ENCODE measurements at places on chromosomes 12 and 14.

DNA sequence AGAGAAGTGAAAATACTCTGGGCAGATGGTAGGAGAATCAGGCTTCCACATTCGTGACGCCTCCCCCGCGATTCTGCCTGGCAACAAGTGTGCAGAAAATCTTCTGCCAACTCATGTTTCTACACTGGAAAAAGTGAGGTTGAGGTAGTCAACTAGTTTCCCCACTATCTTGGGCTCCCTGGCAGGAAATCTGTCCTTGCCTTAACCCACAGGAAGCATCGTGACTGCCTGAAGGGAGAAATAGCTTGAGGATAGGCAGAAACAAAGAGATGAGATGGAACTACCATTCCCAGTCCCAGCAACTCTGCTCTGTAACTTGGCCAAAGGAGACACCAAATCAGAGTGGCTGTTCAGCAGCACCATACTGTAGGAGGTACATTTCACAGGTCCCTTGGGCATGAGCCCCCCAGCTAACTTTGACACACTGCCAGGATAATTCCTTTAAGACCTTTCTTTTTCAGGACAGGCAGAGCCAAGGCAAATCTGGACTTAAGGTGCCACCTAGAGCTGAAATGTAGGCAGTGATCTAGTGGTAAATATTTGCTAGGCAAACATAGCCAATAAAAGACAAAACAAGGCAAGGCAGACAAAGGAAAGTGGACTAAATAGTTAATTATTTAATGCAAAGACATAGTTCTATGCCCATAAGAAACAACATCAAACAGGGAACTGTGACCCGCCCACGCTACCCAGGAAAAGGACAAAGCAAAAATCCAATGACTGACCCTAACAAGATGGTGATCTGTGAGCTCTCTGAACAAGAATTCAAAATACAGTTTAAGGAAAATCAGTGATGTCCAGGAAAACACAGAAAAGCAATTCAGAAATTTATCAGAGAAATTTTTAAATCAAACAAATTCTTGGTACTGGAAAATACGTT is 205.1 kb downstream of the PTPRO start:
- no peak for DNase-seq

GRCh38 chr12:89661706-89662330 is 46.8 kb downstream of the ATP2B1 start:
- DNase-seq: no peak

DNA sequence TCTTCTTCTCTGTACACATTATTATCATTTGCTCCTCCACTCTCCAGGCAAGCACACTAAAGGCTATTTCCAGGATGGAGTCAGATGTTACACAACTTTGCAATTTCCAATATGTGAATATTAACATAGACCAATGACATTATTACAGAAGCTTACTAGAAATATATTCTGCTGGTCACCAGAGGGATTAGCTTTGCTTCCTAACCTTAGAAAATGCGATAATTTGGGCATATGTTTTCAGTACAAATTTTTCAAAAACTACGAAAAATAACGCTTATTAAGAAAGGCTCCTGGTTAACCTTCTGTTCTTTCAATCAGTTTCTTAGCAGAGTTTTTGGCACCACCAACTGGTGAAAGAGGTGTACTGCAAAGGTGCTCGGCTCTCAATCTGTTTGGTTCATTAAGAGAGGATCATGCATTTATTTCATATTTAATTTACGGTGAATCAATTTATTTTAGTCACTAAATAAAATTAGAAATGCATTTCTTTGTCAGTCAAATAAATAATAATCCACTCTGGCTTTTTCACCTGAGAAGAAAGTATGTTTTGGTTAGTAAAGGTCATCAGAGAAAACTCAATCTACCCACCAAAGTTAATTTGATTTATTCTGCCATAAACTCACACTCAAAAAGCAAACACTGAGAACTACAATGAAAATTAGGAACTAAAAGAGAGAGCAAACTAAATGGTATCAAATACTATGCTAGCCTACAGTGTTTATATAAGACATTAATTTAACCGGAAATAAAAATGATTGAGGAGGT is 39.2 kb downstream of the EFCAB11 start:
- DNase-seq: peak; percentile 37

DNA sequence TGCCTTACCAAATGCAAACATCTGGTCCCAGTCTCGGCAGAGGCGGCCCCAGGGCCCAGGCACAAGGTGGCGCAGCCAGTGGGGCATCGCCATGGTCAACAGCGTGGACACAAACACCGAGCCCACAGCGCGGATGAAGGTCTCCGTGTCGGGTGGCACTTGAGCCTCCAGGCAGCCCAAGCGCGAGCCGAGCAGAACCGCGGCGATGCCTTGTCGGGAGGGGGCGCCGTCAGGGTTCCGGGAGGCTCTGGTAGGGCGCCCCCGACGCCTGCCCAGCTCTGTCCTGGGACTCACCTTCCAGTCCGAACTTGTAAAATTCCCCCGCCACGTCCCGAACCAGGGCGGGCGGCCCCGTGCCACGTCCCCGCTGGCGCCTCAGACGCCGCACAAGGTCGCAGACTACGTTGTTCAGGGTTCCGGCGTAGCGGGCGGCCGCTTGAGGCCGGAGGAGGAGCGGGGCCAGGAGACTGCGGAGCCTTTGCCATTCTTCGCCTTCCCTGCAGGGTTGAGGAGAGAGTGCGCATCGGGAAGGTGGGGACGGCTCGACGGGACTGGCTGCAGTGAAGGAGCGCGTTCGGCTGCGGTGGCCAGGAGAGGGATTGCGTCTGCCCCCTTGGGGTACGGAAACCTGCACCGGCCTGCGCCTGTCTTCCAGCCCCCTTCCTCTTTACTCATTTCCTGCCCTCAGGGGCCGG is 1.7 kb downstream of the CYP27B1 start:
- DNase-seq: peak; percentile 66

DNA sequence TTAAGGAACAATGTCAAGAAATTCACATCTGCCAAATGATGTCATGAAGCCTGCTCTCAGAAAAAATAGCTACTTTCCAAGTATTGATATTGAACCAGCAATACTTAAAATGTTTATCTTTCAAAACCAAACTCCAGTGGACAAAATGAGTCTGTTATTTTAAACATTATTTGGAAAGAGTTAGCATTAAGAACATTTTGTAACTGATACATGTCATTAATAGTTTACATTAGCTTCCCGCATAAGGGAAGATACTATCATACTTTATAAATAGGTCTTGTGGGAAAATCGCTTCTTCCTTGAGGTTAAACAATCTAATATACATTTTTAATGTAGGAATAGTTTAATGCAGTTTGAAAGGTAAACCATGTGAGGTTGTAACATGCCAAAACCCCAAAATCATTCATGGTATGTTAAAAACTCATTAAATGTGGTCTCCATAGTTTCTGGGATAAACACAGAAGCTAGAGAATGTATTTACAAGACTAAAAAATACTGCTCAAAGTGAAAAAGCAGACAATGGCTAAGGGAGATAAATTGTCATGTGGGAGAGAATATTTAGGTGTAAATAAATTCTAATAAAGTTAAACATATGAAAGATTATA is 73.4 kb upstream of the ATP2B1 start:
- DNase-seq: no peak

DNA sequence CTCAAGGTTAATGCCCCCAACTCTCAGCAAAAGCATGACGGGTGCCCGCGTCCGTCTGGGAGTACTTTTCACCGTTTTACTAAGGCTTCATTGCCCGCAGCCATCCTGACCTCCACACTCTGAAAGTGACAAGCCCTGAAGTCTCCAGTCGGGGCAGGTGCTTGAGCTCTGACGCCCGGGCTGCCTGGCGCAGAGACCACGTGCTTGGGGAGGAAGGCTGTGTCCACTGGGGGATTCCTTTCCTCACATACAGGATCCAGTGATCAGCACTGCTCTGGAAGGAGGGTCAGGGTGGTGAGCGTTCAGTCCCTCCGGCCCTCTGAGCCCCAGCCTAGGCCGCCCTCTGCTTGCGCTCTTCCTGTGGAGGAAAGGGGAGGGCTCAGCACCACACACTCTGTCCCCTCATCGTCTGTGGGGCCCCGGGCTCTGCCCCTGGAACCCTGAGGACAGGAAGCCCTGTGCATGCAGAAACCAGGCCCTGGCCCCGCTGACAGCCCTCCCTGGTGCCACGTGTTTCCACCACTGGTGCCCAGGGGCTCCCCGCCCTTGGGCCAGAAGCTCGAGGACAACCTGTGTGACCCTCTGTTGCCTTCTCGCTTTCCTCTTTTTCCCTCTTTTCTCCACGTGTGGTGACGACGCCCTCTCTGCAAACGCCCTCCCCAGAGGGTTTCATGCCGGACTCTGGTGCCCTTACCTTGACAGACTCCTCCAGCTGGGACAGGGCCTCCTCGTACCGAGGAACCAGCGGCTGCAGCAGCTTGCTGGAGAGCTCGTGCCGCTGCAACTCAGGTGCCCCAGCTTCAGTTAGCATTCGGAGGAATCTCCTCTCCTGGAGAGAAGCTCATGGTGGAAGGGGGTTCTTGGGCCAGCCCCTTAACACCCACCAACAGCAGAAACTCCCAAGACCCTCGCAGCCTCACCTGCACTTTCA is 4.9 kb downstream of the DDX51 start:
- no peak for DNase-seq
